Large intestine (tissue), 12 donors: ENCODE measurements at places on chromosomes 1 and 21. TPM values are rescaled to one million over a fixed set of nuclear protein-coding genes. Genes with fewer than 3 reads are reported as not detected.

DNA sequence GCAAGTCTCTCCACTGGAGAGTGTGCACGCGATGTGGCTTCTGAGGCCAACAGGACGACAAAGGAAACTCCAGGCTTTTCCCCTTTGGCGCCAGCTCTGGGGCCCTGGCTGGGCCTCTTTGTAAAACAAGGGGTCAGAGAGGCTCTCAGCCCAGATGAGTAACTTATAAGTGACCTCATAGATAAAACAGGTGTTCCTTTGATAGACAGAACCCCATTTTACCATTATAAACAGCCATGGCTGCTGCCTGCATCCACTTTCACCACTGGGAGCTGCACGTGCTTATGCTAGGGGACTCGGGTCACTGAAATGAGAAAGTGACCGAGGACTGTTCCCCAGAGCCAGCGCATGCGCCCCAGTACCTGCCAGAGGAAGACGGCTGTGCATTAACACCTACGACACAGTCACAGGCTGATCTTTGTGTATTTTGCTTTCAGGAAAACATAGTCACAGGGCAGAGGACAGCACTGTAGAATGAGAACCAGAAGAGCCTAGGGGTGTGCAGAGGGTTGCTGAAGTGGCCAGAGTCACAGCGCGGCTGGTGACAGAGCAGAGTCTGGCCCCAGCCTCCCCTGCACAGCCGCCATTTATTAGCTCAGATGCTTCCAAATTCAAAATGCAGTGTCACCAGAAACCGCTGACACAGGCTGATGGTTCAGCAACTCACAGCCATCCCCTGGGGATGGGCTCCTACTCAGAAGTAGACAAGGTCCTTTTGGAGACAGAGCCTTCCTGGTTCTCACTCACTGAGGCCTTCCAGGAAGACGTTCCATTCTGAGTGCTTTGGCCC, 12.7 kb downstream of the RNF207 start:
- DNase-seq, result peak; percentile 49

GRCh38 chr1:63877816-63878215, 104.0 kb downstream of the ROR1 start:
- DNase-seq, result no peak

Gene SLC44A5
- polyA plus RNA-seq, result 3.7 TPM

Gene TMOD4
- 0.64 TPM for polyA plus RNA-seq

DNA sequence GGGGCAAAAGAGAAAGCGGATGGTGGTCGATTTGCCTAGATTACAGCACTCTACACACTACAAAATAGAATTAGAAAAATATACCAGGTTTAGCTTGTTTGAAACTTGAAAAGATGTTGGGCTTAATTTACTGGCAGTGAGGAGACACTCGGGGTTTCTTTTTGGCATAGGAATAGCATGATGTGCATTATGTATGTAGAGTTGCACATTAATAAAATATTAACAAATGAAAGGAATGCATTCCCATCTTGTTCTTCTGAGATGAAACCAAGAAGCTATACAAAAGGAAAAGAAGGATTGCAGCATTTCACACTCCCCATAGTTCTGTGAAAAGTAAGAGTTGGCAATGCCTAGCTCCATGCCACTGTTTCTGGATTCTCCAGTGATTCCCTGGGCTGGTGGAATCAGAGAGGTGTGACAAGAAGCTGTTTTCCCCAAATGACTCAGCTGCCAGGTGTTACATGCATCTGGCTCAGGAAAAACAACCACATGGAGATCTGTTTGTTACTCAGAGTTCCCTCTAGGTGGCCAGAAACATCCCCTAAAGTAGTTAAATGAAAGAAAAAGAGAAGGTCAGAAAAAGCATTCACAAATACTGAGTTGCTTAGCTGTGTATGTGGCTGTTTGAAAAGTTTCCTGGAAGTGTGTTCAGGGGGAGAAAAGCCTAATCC, 115.6 kb downstream of the UCK2 start:
- DNase-seq, result no peak

- no peak for DNase-seq
Measured at GRCh38 chr1:3919706-3920105, 19.6 kb upstream of the C1orf174 start.

GRCh38 chr1:159866066-159866465, 3.6 kb upstream of the VSIG8 start:
- DNase-seq, result no peak

GRCh38 chr1:63935553-63935952, 161.7 kb downstream of the ROR1 start:
- DNase-seq, result peak; percentile 35

Gene SEMA6C
- 23.4 TPM for polyA plus RNA-seq

DNA sequence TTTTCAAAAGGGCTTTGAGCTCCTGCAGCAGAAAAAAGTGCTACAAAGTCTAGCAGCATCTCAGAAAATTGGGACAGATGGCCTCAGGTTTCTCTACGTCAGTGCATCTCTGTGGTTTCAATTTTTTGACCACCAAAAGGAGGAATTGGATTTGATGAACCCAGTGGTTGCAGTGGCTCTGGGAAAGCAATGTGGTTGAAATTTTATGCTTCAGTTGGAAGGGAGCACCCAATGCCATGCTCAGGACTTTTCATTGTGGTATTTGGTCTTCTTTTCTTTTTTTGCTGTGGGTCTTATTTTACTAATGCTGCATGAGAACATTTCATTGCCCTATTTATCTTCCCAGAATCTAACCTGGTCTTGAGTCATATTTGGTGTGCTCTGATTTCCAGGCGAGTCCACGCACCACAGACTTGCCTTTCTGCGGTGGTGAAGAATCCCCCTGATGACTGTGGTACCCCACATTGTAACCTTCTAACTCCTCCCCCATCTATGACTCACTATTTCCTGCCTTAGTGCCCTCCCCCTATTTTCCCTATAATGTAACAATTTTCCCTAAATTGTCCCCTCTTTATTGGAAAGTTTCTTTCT, 56.7 kb downstream of the S1PR1 start:
- DNase-seq, result no peak

DNA sequence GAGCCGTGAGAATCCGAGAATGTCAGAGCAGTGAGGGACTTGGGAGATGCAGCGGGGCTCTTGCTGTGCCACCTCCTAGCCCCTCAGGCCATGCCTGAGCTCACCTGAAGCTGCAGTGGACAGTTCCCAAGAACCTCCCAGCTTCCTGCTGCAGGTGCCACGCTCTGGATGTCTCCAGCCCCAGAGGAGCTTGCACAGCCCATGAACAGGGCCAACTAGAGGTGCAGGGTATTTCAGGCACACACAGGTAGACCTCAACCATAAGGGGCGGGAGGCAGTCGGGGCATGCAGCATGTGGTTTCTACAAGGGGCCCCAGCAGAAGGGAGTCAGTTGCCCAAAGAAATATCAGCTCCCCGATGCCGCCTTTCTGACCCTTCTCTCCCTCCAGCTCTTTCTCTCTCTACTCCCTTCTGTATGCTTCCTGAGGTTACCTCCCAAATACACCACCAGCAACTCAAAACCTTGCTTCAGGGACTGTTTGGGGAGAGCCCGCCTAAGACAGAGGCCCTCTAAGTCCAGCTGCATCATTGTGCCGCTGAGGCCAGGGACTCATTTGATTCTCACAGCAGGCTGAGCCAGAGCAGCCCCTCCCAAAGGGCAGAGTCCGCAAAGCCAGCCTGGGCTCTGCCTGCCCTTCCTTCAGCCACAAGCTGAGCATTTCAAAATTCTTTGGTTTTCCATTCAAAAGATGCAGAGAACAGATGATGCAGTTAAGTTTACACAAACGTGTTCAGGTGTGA, 209.8 kb downstream of the MATN1 start:
- no peak for DNase-seq
